Fibroblast of skin of back (primary cell): ENCODE measurements at places on chromosomes 1 and 21.
A peak's percentile ranks its signal among the peaks of the same experiment; 100 is the strongest.

DNA sequence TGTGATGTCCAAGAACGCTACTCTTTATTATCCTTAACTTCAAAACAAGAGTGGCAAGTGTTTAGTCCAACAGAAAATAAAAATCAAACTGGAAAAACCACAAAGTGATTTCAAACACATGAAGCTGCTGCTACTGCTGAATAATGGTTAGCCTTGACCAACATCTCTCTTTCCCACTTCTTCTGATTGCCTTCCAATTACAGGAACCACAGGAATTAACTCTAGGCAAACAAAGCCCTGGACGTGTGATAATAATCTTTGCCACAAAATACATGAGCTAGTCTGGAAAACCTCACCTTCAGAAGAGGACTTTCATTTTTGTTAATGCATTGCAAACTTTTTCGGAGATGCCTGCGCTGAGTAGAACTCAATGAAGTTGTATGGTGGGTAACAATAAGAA lies 48.6 kb upstream of the COL11A1 start:
- DNase-seq: no peak

DNA sequence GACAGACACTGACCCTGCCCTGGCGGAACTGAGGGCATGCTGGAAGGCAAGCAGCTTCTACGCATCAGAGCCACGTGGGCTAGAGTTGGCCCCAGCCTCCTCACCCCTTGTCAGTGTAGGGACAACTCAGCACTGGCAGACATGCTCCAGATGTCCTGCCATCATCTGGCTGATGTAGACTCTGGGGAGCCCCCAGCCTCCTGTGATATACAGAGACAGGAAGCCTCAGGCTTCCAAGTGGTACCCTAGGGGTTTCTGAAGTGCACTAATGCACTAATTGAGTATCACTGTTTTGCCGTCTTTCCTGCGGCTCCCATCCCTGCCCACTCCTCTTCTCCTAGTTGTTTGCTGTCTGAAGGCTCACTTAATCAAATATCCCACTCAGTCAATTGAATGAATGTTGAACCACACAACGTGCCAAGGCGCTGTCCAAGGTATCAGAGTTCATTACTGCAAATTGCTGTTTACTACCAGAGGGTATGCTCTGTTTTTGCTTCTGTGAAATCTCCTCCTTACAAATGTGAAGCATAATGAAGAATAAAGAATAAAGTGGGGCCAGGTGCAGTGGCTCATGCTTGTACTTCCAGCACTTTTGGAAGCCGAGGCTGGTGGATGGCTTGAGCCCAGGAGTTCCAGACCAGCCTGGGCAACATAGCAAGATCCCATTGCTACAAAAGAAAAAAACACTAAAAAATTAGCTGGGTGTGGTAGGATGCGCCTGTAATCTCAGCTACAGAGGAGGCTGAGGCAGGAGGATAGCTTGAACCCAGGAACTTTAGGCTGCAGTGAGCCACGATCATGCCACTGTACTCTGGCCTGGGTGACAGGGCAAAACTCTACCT lies 76.4 kb upstream of the ZBTB18 start:
- peak; percentile 43 for DNase-seq

- peak; percentile 7 for DNase-seq
These were observed 1.9 kb upstream of the OR13G1 start for GRCh38 chr1:247681288-247681897.

DNA sequence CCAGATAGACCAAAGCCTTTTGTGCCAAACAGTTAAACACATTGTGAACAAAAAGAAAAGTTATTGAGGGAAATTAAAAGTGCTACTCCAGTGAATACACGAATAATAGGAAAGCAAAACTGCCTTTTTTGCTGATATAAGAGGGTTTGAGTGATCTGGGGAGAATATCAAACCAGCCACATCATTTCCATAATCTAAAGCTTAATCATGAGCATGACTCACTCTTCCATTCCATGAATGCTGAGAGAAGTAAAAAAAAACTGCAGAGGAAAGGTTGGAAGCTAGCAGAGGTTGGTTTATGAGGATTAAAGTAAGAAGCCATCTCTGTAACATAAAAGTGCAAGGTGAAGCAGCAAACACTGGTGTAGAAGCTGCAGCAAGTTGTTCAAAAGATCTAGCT lies 350.6 kb upstream of the NCAM2 start:
- peak; percentile 80 for DNase-seq

DNA sequence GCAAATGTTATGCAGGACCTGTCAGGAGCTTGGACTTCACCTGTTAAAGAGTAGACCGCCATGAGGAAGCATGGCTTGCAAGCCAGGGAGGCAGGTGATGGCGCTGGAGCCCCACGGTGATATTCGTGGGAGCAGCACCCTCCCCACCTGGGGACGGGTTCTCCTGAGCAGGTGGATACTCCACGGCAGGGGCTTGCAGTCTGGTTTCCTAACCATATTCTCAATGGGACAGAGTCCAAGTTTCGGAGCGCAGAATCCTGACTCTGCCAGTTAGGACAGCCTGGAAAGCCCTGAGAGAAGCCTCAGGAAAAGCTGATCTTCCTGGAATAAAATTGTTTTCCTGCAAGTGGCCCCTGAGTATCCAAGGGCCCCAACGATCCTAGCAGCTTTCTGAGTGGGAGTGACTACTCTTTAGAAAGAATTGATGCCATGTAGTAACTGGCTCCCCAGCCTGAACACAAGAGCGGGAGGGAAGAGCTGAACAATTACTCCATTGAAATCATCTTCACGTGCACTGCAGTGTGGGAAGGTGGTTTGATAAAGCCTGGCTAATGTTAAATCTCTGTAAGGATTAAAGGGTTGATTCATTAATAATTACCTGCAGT lies 146.3 kb upstream of the RAB4A start:
- no peak for DNase-seq

DNA sequence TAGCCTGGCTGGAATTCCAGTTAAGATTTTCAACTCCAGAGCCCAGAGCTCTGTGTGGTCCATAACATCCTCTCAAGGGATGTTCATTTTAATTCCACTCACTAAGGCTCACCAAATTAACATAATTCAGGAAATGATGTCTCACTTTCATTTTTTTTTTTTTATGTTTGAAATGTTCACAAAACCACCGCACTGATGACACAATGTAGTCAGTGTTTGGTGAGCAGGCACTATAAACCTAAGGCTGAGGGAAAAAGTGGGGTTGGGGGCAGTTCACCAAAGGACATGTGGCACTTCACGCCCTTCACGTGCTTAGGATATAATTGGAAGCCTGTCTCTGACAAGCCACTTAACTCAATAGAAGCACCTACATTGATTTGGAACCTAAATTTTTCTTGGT lies 177.3 kb upstream of the CAMK1G start:
- peak; percentile 79 for DNase-seq

DNA sequence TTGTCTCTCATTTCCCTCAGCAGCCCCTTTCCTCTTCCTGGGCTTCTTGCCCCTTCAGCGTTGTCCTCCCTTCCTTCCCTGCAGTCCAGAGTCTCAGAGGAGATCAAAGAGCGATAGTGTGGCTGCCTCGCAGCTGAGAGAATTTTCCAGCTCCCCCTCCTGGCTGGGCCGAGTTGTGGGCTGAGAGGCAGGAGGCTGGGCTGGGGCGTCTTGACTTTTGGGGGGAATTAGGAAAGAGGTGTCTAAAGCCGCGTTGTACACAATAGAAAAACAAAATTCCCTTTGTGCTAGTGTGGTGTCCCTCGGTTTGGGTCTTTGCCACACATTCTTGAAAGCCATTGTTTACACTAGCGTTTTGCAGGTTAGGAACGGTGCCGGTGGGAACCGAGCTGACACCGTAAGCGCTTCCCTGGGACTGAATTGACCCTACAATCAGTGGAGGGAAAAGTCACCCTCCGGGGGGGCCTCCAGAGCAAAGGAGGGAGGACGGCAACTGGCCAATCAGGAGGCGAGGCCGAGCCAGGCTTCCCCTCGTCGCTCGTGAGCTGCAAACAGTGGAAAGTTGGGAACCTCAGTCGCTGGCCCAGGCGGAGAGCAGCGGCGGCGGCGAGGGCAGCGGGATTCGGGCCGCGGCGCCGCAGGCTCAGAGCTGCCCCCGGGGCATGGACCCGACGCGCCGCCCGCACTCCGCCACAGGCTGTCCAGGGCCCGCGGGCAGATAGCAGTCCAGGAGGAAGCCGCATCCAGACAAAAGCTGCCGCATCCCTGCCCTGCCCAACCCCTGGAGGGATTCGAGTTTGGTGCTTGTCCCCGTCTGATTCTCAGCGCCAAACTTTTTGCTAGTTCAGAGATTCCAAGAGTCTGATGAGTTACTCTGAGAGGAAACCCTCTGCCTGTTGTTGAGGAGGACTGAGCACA lies at the start of gene HMCN1:
HMCN1 (plus strand) TSS at position 574 of the 918 bp plus-strand sequence. CDS start 389 bp downstream, outside the sequence.
- DNase-seq: peak; percentile 90
